ENCODE measurements at places on chromosomes 1 and 21.

- no peak overlapping the region for H3K4me3 ChIP-seq
- no peaks in the 10 kb centered on the region for H3K36me3 ChIP-seq
- no peaks in the 10 kb centered on the region for H3K4me1 ChIP-seq
- DNase-seq, result no peak
- H3K27me3 ChIP-seq, result no peaks in the 10 kb centered on the region
Measured at GRCh38 chr1:28257736-28258135, 1.6 kb upstream of the SESN2 start.

DNA sequence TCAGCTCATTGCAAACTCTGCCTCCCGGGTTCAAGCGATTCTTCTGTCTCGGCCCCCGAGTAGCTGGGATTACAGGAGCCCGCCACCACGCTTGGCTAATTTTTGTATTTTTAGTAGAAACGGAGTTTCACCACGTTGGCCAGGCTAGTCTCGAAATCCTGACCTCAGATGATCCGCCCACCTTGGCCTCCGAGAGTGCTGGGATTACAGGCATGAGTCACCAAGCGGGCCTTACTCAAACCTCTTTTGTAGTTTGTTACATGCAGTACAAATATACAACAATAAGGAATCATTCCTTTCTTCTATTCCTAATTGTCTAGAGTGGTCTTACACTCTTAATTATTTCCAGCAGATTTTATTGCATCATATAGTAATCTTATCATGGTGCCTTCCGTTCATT, 16.6 kb downstream of the SPATA17 start:
- no peak for DNase-seq
- H3K4me3 ChIP-seq, result no peak overlapping the region
- no peaks in the 10 kb centered on the region for H3K4me1 ChIP-seq

- H3K27ac ChIP-seq, result no peak overlapping the region
- H3K4me3 ChIP-seq, result no peak overlapping the region
- H3K4me1 ChIP-seq, result no peaks in the 10 kb centered on the region
- DNase-seq, result no peak
Measured at GRCh38 chr1:165434281-165434680, 10.6 kb downstream of the RXRG start.

DNA sequence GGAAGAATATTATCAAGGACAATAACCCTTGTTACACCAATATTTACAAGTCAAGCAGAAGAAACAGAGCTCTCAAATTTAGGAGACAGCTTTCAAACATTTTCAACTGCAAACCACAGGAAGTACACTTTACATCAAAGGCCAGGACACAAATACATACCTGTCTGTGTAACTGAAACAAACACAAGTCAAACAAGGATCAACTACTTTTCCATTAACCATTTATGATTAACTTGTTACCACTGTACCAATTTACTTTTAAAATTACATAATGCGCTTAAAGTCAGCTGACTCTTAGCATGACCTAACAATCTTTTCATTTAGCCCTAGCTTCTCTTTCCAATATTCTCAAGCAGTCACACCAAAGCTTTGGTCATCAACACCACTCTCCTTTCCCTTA, 43.5 kb downstream of the TRIM33 start:
- H3K4me3 ChIP-seq, result no peak overlapping the region
- DNase-seq, result no peak
- H3K4me1 ChIP-seq, result no peaks in the 10 kb centered on the region
- no peak overlapping the region for H3K27ac ChIP-seq

- no peak for DNase-seq
- no peaks in the 10 kb centered on the region for H3K36me3 ChIP-seq
- no peaks in the 10 kb centered on the region for H3K4me1 ChIP-seq
- no peaks in the 10 kb centered on the region for H3K27me3 ChIP-seq
- H3K4me3 ChIP-seq, result no peak overlapping the region
- H3K27ac ChIP-seq, result no peak overlapping the region
Measured at GRCh38 chr1:206854401-206855129, 10.9 kb upstream of the IL20 start.
